ENCODE measurements at places on chromosomes 16 and 17.
A peak's percentile ranks its signal among the peaks of the same experiment; 100 is the strongest.

DNA sequence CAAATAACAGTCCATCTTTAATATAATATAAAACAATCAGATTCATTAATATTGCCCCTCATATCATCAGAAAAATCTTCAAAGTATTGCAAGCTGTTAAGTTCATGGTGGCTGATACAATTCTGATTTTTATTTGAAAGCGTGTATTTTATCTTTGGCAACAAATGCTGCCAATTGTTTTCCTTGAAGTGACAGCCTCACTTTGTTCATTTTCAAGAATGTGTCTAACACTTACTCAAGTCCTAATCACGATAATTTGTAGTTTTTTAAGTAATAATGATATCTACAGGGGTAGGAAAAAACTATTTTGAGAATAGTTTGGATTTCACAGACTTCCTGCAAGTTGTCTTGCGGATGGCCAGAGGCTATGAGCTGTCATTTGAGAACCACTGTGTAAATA, 75.8 kb downstream of the HS3ST3B1 start:
- DNase-seq = no peak

- no peak for DNase-seq
These were observed 5.8 kb downstream of the ASB16 start for GRCh38 chr17:44176257-44176656.

DNA sequence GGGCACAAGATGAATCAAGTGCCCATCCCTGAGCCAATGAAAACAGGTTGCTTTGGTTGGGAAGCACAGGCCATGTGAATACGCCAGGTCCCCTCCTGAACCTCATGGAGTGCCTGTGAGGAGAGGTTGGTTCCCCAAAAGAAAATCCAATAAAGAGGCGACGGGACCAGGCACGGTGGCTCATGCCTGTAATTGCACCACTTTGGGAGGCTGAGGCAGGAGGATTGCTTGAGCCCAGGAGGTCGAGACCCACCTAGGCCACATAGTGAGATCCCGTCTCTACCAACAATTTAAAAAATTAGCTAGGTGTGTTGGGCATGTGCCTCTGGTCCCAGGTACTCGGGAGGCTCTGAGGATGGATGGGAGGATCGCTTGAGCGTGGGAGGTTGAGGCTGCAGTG, 3.5 kb upstream of the CORO1A start:
- DNase-seq = no peak

DNA sequence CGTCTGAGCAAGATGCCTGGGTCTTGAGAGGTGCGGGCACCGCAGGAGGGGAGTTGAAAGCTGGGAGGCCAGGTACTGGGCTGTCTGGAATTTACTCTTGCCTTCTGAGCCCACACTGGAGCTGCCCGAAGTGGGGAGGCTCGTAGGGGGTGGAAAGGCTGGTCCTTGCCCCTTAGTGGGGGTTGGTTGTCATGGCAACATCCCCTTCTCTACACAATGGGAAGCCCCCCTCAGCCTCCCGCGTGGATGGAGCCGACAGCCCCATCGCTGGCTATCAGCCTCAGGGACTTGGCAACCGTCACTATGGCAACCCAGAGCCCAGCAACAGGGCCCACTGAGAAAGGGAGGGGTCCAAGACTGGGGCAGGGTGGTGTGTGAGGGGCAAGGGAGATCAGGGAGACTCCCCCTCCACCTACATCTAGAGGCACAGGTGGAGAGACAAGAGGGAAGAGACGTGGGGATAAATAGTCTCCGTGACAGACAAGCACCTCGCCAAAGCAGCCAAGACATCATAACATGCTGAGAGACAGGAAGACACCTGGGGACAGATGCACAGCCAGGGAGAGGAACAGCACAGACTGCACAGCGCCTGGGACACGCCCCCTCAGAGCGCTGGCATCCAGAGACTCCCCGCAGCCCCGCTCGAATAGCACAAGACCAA, 5.3 kb upstream of the DNAH2 start:
- DNase-seq = no peak

GRCh38 chr16:87278191-87279093, 38.8 kb downstream of the C16orf95 start:
- DNase-seq = no peak

DNA sequence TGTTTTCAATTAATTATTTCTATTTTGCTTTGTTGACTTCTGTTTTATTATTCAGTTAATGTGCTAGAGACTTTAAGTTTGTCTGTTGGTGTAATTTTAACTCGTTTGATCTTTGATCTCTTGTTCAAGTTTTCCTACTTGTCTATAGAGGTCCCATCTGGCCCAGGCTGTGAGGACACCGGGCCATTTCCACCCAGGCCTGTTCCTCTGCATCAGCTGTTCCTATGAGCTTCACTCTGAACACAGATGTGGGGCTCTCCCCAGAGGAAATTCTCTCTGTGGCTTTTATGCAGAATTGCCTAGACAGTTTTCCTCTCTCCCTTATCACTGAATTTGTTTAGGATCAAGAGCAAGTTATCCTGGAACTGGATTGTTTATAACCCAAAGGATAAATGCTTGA, 44.7 kb downstream of the MYO18A start:
- no peak for DNase-seq

- no peak for DNase-seq
These were observed 7.1 kb downstream of the HBQ1 start for GRCh38 chr16:187330-187729.

DNA sequence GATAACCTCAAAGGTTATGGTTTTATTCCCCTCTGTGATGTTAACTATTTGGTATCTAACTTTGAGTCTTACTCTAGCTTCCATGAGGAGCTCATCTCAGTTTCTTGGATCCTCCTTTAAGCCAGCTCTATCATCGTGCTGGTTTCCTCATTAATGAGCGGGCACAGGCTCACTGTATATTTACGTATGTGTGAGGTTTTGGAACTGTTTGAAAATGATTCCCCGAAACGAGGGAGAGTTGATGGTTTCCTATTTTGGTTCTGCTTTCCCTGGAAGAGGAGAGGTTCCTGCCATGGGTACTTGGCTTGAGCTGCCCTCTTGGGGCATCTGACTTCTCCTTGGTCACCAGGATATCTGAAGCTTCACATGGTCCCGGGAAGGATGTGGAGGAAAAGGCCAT, 32.7 kb upstream of the PIK3R6 start:
- no peak for DNase-seq

DNA sequence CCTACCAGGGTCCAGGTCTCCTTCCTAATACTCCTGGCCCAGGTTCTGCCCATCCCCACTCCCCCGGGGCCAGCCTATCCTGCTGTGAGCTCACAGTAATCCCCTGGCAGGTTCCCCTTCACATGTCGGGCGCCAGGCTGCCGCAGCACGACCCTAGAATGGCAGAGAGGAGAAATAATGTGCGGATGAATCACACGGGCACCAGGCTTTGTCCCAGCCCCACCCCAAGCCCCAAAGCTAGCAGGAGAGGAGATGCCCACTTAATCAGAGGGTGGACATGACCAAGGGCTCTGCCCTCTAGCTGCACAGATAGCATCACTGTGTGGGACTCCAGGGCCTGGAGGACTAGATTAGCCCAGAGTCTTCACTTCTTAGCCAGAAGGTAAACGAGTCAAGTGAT, 39.5 kb downstream of the ST3GAL2 start:
- no peak for DNase-seq

- peak; percentile 44 for DNase-seq
These were observed 550 bp upstream of the RNF213 start for GRCh38 chr17:80260069-80260535.
